ENCODE measurements at places on chromosomes 3 and 15. TPM values are rescaled to one million over a fixed set of nuclear protein-coding genes. Genes with fewer than 3 reads are reported as not detected.

Gene PRRT3
- total RNA-seq = 4.8 TPM

Gene RBP2
- not detected for total RNA-seq

Gene ZBTB47
- 14.4 TPM for total RNA-seq

DNA sequence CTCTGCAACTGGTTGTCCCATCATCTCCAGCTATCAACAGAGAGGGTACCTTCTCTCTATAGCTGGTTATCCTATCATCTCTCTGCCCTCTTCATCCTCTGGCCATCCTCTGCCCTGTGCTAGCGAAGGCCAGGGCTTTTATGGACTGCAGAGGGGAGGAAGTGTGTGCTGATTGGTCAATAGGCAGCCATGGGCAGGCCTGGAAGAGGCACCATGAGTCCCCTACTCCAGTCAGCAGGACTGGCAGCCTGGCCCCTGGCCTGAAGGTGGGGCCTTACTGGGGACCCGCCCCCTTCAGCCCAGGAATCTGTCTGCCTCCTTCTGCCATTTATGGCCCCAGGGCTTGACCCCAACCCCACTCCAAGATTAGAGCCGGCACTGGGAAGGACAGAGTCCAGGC lies 10.4 kb upstream of the TRIM59 start:
- DNase-seq = no peak

GRCh38 chr3:181935915-181936314 lies 224.2 kb downstream of the SOX2 start:
- DNase-seq = no peak

GRCh38 chr15:67701669-67702068 lies 123.6 kb upstream of the SKOR1 start:
- no peak for DNase-seq

DNA sequence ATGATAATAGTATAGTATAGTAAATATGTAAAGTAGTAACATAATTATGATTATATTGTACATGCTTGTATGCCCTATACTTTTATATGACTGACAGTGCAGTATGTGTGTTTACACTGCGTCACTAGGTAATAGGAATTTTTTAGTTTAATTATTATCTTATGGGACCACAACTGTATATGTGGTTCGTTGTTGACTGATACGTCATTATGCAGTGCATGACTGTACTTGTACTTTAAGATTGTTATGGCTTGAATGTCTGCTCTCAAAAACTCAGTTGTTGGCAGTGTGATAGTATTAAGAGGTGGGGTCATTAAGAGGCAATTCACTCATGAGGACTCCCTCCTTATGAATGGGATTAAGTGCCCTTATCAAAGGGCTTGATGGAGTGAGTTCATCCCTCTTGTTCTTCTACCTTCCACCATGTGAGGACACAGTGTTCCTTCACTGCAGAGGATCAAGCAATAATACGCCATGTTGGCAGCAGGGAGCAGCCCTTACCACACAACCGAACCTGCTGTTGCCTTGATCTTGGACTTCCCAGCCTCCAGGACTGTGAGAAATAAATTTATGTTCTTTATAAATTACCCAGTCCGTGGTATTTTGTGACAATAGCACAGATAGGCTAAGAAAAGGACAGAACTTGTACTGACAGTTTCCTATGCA lies 152.2 kb downstream of the NEK11 start:
- no peak for DNase-seq
